Bone marrow (tissue), 2 donors: ENCODE measurements at places on chromosomes 11 and 22.

DNA sequence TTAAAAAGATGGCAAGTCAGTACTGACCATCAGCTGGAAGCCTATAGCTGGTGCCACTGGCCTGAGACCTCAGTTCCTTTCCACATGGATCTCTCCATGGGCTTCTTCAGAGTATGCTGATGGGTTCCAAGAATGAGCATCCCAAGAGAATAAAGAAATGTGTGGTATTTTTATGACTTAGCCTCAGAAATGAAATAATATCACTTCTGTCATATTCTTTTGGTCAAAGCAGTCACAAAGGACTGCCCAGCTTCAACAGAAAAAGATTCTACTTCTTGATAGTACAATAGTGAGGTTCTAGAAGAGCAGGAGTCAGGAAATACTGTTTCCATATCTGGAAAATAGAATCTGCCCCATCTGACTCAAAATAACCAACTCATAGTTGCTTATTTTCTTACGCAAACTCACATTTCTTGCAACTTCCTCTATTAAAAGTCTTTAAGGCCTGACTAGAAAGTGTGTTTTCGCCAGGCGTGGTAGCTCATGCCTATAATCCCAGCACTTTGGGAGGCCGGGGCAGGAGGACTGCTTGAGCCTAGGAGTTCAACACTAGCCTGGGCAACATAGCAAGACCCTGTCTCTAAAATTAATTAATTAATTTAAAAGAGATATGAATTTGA is 116.9 kb downstream of the SIK3 start:
- DNase-seq = no peak

GRCh38 chr11:130999992-131000770 is 83.9 kb upstream of the SNX19 start:
- DNase-seq = no peak

DNA sequence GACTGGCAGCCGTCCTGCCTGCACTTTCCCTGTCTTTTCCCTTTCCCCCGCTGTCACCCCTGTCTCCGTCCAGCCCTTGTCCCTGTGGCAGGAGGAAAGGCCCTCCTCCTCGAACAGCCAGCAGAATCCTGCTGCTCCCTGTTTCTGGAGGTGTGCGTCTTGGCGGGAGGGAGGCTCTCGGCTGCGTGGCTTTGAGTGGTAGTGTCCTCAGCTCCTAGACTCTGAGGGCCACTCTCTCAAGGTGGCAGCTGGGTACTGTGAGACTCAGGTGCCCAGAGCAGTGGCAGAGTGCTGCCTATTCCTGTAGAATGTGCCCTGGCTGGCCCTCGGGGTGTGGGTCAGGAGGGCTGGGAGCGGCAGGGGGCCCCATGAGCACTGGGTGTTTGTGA is 9.1 kb upstream of the RANBP1 start:
- no peak for DNase-seq

DNA sequence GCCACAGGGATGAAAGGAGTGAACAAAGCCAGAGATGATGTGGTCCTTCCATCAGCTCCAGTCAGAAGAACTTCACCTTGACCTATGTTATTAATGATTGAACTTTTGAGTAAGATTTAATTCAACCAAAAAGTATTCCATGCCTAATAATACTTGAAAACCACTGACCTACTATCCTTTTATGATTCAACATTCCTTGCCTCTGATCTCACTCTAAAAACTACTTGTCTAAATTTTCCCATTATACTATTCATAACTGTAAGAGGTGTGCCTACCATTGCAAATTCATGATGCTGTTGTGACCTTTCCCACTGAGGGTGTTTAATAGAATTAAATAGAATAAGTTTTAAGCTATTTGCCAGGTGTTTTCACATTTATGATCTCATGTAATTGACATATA is 164.7 kb upstream of the GUCY1A2 start:
- DNase-seq = no peak

GRCh38 chr11:28298209-28298608 is 190.0 kb downstream of the METTL15 start:
- no peak for DNase-seq

DNA sequence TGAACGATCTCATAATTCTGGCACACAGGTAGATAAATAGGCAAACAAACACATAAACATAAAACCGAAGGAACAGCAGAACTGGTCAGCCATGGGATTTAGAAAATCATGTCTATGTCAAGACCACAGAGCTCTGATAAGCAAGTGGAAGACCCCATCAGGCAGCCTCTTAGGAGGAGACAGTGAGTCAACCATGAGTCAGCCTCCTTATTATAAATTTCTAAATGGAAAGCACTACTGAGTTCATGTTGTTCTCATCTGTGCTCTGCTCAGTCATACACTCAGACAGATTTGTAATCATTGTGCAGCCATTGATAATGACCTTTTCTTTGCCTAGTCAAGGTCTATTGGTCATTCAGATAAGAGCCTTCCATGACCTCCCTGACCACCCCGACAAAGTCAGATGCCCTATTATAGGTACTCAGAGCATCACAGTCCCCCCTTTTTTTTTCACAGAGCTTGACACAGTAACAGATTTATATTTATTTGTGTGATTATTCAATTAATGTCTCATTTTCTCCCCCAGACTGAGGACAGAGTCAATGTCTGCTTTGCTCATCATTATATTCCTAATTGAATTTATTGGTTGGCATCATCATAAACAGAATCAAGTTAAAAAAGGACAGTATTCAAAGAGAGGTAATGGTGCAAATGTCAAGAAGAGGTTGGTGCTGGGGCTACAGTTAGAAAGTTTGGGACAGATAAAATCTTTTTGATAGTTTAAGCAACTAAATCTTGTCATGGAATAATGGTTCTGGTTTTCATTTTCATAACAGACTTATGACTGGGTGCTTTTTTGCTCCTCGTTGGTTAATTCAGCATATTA is 579.7 kb upstream of the CCDC90B start:
- no peak for DNase-seq

DNA sequence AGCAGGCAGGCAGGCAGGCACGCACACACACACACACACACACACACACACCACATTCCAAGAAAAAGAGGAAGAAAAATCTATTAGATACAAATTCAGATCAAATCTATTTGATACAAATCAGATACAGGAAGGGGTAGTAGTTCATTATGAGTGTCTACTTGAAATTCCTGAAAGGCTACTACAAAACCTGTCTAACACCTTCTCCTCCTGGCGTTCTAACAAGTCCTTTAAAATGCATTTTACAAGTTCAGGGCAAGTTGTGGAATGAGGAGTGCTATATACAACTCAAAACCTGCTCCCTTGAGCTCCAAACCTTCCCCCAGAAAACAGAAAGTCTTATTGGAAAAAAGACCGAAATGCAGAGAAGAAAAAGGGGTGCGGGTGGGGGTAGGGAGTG is 476 bp downstream of the ARHGAP32 start:
- DNase-seq = no peak

DNA sequence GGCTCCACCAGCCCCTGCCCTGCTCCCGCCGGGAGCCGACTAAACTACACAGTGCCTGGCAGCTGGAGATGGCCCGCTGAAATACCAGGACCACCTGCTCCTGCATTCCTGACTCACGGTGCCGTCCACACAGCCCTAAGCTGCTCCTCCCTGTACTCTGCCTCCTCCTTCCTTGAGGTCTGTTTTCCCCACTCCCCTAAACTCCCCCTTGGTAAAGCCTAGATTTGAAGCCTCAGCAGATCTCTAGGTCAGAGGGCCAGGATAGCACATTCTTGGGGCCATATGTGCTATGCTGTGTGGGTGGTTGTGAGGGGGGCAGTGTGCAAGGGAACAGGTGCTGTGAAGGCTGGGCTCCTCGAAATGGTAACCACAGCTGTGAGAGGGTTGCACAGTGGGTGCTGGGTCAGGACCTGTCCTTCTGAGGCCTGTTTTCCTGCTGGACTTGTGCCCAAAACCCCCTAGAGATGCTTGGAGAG is 9.7 kb downstream of the LRFN4 start:
- no peak for DNase-seq

DNA sequence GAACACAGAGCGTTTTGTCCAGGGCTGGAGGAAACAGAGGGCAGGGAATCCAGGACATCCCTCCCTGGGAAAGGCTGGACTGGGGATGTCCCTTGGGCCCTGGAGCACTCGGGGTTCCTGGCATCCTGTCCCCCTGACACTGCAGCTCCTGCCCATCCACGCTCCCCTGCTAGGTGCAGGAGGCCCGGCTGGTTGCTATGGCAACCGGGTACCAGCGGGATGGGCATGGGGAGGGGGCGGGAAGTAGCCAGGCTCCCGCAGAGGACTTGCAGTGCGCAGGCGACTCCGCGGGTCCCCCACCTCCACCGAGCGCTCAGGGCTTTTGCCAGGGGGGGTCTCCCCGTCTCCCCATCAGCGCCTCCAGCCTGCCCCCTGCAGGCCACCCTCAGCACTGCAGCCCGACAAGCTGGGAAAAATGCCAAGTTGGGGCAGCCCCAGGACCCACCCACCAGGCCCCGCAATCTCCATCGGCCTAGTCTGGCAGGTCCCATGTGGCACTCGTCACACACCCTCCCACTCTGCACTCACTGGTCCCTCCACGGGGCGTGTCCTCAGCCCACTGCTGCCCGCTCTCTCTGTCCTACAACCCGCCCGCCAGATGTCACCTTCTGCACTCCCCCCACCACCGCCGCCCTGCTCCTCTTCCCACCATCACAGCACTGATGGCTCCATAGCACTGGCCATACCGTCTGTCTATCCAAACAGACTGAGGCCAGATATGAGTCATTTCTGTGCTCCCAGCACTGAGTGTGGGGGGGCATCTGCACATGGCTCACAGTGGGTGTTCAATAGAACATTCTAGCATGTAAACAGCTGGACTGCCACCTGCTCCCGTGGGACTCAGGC is 31.5 kb downstream of the KIAA0930 start:
- no peak for DNase-seq

DNA sequence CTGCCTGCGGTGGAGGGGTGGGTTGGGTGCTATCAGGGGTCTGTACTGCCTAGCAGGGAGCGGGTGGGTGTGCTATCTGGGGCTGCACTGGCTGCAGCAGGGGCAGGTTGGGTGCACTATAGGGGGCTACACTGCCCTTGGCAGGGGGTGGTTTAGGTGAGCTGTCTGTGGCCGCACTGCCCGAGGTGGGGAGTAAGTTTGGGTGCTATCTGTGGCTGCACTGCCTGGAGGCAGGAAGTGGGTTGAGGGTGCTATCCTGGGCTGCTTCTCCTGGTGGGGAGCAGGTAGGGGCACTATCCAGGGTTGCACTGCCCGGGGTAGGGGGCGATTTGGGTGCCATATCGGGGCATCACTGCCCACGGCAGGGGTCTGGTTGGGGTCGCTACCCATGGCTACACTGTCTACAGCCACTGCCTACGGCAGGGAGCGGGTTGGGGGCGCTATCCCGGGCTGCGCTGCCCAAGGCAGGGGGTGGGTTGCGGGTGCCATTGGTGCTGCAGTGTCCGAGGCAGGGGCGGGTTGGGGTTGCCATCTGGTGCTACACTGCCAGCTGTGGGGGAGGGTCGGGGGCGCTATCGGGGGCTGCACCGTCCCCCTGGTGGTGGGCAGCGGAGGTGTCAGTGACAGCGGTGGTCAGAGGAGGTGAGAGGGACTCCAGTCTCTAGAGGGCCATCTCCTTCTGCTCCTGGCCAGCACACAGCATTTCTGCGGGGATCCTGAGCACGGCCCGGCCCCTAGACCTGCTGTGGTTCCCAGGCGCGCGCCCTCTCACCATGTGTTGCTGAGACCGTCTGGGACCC is 1.3 kb upstream of the RFPL2 start:
- no peak for DNase-seq

GRCh38 chr11:124143034-124143433 is 27.8 kb downstream of the VWA5A start:
- DNase-seq = no peak
